ENCODE measurements at places on chromosomes 12 and 14. TPM values are rescaled to one million over a fixed set of nuclear protein-coding genes. Genes with fewer than 3 reads are reported as not detected.

DNA sequence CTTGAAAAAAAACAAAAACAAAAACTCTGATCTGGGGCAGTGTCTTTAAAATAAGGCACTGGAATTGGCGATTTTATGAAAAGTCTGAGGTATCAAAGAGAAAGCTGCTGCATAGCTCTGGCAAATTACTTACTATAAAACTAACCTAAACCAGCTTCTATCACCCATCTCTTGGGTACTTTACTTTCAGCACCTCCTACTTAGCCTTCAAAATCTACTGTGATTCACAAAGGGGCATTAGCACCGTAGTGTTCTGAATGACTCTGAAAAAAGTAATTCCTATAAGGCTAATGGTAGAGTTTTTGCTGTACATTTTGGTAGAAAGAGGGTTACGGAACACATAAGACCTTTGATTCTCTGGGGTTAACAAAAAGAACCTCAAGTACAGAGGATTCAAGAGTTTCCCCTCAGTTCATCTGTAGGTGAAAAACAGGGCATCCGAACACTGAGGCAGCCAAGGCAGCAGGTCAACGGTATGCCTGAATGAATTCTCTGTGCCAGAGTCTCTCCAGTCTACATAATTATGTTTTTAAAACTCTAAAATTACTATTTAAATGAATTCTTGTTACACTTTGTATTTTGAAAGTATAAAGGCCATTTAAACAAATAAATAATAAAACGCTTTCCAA lies 101.5 kb downstream of the ELK3 start:
- no peak overlapping the region for H3K4me3 ChIP-seq
- DNase-seq = no peak

DNA sequence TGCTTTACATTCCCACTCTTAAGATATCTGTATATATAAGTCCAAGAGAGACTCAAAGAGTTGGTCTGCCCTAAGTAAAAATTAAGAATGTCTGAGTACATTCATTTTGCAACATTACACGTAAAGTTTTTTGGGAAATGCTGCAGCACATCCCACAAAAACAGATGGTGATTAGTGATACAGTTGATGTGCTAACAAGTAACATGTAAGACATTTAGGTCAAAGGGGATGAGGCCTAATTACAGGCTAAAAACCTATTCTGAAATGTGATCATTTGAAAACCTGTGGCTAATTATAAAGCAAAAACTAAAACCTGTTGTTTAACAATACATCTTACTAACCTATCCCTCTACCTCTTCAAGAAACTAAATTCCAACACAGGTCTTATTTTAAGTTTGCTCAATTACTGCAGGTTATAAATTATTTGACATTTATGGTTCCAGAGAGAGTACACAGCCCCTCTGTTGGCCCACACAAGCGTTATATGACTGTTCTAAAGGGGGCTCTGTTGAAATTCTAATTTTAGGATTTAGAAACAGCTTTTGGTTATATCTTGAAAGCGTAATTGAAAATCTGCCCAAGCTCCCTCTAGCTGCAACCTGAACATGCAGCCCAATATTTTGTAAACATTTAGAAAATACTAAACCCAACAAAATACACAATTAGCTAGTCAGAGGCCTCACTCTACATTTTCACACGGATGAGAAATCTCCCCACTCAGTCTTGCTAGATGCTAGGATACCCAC lies 42.9 kb downstream of the BRAP start:
- peaks cover 2% of the 10 kb centered on the region for H3K4me1 ChIP-seq
- no peak for DNase-seq
- no peak overlapping the region for H3K27ac ChIP-seq
- peaks cover 10% of the 10 kb centered on the region for H3K36me3 ChIP-seq
- no peaks in the 10 kb centered on the region for H3K27me3 ChIP-seq

DNA sequence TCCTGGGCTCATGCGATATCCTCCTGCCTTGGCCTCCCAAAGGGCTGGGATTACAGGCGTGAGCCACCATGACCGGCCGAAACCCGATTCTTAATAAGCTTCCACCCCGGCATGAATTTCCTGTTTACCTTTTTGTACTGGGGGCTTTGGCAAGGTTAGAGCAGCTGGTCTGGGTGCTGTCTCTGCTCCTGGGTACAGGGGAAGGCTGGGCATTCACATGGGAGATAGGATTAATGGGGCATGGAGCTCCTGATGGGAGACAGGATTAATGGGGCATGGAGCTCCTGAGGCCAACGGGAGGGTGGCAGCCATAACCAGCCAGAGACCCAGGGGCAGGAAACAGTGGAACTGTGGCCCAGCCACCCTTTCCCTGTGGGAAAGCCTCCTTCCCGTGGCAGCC lies 69.5 kb upstream of the DICER1 start:
- H3K4me3 ChIP-seq = no peak overlapping the region
- peaks cover 5% of the 10 kb centered on the region for H3K27me3 ChIP-seq
- no peaks in the 10 kb centered on the region for H3K36me3 ChIP-seq
- DNase-seq = no peak

DNA sequence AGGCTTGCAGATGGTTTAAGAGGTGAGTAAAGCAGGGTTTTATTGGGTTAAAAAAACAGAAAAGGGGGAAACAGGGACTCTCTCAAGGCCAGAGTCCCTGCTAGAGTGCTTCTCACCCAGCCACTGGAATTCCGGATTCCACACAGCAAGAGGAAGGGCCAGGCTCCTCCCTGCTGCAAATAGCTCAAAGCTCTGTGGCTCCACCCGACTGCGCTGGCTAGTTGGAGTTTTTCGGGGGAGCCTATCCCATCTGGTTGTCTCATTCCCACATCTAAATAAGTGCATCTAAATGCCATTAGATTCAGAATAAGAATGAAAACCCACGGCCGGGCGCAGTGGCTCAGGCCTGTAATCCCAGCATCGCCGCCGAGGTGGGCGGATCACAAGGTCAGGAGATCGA lies 791.5 kb downstream of the SLC16A7 start:
- no peaks in the 10 kb centered on the region for H3K36me3 ChIP-seq
- no peak overlapping the region for H3K27ac ChIP-seq
- no peaks in the 10 kb centered on the region for H3K4me1 ChIP-seq
- DNase-seq = no peak
- no peak overlapping the region for H3K4me3 ChIP-seq

DNA sequence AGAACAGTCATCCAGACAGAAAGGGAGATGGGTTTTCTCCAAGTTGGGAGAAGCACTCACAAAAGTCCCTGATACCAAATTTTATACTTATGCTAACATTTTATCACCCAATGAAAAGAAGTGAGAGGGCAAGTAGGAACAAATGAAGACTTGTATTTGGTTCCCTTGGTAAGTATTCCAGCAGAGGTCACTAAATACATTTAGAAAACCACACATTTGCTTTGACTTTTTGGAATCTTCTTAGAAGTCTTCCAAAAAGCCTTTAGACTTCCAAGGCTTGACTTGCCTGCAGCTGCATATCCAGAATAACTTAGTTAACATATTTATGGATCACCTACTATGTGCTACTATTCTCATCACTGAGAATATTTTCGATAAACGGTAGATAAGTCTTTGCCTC lies 3.1 kb upstream of the GYS2 start:
- no peak overlapping the region for H3K27ac ChIP-seq
- peaks cover 8% of the 10 kb centered on the region for H3K27me3 ChIP-seq
- DNase-seq = no peak
- H3K4me3 ChIP-seq = no peak overlapping the region
- no peaks in the 10 kb centered on the region for H3K36me3 ChIP-seq
- no peaks in the 10 kb centered on the region for H3K4me1 ChIP-seq

DNA sequence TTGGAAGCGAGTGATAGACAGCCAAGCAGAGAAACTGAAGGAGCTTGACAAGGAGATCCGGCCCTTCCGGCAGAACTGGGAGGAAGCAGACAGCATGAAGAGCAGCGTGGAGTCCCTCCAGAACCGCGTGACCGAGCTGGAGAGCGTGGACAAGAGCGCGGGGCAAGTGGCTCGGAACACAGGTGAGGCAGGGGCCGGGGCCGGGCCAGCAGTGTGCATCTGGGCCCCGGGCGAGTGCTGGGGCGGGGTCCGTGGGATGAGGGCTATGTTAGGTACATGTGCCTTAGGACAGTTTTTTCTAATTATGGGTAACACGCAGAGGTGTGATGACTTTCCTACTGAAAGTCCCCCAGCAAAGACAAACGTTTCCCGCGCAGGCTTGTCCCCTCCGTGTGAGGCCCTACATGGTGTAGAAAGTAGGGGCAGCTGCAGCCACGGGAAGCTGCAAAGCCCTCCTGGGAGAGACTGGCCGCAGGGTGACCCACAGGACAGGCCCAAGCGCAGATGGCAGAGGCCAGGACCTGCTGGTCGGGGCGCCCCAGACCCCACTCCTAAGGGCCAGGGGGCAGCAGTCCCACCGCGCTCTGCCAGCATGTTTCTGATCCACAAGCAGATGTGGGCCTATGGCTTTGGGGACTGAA lies 19.1 kb upstream of the AMN start:
- H3K27me3 ChIP-seq = no peaks in the 10 kb centered on the region
- DNase-seq = no peak
- peaks cover 8% of the 10 kb centered on the region for H3K36me3 ChIP-seq
- peaks cover 14% of the 10 kb centered on the region for H3K4me1 ChIP-seq
- H3K27ac ChIP-seq = no peak overlapping the region

DNA sequence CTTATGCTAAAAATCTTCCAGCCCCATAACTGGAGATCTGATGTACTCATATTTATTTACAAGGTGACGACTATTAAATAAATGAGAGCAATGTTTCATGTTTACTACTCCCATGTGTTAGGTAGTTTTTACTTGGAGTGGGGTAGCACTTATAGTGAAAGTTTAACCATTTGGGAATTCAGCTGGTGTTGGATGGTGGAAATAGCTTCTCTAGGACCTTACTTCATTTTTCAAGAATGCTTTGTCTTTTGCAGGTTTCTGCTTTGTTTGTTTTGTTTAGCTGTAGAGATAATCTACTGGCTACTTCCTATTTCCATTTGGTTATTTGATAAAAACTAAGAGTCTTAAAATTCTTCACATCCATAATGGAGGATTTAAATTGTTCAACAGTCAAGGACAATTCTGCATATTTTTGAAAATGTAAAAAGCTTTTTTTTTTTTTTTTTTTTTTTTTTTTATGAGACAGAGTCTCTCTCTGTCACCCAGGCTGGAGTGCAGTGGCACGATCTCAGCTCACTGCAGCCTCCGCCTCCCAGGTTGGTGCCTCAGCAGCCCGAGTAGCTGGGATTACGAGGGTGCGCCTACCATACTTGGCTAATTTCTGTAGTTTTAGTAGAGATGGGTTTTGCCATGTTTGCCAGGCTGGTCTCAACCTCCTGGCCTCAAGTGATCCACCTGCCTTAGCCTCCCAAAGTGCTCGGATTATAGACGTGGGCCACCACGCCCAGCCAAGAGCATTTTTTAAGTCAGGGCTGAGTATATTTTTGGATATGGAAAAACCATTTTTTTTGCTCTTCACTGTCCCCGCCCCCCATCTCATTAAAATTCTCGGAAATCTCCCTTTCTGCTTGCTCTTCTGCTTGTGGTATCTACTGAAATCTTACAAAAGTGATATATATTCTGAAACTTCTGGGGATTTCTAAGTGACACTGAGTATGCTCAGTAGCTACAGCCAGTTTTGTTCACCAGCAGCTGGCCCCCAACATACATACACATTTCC lies 1.4 kb upstream of the ABCD2 start:
- H3K4me3 ChIP-seq = no peak overlapping the region
- DNase-seq = peak; percentile 62
- peaks cover 30% of the 10 kb centered on the region for H3K4me1 ChIP-seq
- no peak overlapping the region for H3K27ac ChIP-seq

DNA sequence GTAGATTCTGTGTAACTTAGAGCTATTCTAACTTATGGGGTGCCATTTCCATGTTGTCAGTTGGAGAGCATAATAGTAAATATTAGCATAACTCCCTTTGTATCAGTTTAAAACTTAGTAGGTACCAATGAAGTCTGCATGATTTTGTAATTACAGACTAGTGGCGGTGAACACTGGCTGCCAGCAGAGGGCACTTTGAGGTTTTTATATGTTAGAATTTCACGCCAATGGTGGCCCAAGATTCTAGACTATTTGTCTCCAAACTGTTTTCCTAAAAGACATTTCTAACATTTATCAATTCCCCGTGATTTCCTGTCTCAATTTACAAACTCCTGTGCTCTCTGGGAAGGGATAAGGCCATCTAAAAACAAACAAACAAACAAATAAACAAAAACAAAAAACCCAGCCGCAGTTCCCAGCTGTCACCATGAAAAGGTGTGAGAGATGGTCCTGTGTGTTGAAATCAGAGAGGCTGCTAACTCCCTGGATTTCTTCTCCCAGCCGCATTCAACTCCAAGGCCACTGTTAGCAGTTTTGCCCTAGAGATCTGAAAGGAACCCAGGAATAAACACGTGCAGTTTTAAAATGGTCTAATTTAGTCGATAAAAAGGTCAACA lies 57.6 kb downstream of the BRMS1L start:
- peaks cover 10% of the 10 kb centered on the region for H3K27me3 ChIP-seq
- H3K36me3 ChIP-seq = no peaks in the 10 kb centered on the region
- no peak for DNase-seq
- peaks cover 3% of the 10 kb centered on the region for H3K4me1 ChIP-seq
- H3K27ac ChIP-seq = no peak overlapping the region

DNA sequence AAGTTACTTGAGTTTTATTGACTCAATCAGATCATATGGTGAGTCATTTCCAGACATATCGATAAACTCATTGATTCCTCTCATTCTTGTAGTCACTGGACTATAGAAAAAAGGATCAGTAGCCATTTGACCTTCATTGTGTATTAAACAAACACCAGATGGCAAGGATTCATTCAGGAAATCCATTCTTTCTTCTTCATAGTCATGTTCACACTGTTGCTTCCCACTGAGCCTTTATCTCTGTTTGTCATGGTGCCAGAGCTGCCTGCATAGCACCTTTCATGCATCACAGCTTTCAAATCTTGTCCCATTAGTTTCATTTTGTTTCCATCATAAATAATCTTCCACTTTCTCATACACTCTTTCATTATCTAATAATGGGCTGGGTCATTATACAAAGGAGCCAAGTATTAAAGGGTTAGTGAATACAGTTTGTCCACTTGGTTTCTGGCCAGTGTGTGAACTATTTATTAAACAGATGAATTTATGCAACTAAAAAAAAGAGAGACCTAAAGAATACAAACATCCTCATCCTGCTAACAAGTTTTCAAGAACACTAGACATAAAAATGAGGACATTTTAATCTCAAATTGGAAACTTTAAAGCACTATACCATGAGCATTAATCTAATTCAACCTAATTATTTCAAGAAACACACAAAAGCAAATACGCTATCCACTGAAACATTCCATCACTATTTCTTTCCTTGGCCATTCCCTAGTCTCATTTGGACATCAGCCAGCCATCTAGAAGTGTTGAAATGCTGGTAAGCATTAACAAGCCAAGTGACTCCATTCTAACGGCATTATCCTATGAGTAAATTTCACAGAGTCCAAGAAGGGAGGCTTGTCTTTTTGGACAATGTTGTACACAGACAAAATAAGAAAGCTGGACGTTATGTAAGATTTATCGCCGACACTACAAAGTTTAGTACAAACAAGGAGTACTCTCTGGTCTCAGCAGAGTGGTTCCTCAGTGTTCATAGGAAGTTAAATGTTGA lies 476.5 kb downstream of the FOXG1 start:
- H3K27me3 ChIP-seq = no peaks in the 10 kb centered on the region
- H3K36me3 ChIP-seq = no peaks in the 10 kb centered on the region
- no peak overlapping the region for H3K4me3 ChIP-seq
- no peak for DNase-seq
- no peak overlapping the region for H3K27ac ChIP-seq
- no peaks in the 10 kb centered on the region for H3K4me1 ChIP-seq

Gene GALNT9
- not detected for total RNA-seq

Gene WNT1
- 1.7 TPM for total RNA-seq
